ENCODE measurements at places on chromosomes 1 and 21.
A peak's percentile ranks its signal among the peaks of the same experiment; 100 is the strongest.

- DNase-seq, result peak; percentile 12
Observed at GRCh38 chr1:110433803-110434202, 17.1 kb upstream of the PROK1 start.

GRCh38 chr1:150269451-150269850 lies 635 bp upstream of the APH1A start:
- no peak for DNase-seq

GRCh38 chr1:99439433-99440075 lies 175.3 kb downstream of the PLPPR4 start:
- DNase-seq, result no peak

- DNase-seq, result peak; percentile 65
Observed at GRCh38 chr1:201184307-201185122, 6.1 kb upstream of the IGFN1 start.

- DNase-seq, result peak; percentile 2
Observed at GRCh38 chr1:13701271-13701640, 1.3 kb downstream of the PRDM2 start.

DNA sequence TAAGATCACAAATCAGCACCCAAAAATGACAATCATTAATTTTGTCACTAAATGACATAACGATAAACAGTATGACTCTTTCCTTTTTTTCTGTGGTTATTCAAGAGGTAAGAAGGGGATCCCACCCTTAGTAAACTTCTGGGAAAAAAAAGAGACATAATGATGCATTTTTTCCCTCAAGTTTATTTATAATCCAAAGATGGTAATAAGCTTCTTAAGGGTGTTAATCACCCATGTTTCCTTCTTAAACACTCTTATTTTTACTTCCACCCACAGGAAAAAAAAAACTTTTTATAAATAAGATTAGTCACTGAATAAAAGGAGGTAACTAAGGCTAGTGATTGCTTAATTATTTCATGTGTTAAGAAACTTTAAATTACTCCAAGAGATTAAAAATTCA lies 24.7 kb downstream of the RGS1 start:
- DNase-seq, result no peak

Measured in astrocyte of the spinal cord (primary cell).